ENCODE measurements at places on chromosomes 1 and 21.

GRCh38 chr21:33229099-33229783 is 497 bp upstream of the IFNAR2 start:
- DNase-seq: no peak

DNA sequence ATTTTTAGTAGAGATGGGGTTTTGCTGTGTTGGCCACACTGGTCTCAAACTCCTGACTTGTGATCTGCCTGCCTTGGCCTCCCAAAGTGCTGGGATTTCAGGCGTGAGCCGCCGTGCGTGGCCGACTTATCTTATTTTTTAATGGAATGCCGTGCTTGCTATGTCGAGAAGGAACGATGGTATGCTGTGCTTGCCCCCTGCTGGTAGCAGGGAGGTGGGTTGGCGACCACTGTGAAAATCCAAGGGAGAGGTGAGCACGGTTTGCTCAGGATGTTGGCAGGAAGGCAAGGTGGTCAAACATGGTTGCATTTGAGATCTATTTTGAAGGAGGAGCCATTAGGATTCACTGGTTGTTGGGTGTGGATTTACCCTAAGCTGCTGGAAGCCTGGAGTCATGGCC is 45.8 kb upstream of the RCC2 start:
- no peak for DNase-seq

DNA sequence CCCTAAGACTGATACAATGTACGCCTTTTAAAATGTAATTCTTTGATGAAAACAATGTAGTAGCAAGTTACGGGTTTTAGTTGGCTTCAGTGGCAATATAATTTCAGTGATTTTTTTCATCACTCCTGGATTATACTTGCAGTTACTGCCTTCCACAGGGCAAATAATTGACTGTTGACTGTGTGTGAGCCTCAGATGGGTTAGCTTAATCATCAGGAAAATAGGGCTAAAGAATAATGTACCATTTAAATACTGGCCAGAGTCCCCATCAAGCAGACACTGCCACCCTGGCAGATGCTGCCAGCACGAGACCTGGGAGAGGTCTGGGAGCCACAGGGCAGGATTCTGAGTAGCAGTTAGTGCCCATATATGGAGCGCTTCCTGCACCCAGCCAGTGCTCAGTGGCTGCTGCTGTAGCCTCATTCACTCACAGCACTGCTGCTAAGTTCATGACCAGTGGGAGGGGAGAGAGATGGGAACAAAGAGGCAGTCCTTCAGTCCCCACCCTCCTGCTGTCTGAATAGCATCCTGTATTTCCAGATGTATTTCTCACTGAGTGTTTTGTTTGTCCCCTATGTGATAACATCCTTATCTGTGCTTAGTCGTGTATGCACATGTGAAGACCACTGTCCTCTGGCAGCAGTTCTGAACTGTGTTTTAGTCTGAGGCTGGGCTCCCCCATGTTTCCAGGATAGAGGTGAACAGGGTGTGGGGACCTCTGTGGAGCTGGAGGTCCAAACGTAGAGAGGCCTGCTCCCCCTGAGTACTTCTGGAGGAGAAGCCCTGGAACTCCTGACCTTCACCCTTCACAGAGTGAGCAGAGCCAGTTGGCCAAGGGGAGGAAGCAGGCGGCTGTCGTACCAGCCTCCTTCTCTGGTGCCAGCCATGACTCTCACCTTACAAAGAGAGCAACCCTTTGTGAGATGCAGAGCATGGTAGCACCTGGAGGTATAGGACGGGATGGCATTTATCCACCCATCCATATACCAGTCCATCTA is 80.4 kb downstream of the ADARB1 start:
- no peak for DNase-seq

- DNase-seq: no peak
Measured at GRCh38 chr1:102097451-102097850, 100.7 kb upstream of the OLFM3 start.

GRCh38 chr1:1264026-1264425 is 9.6 kb downstream of the UBE2J2 start:
- no peak for DNase-seq

GRCh38 chr1:116161877-116162390 is 50.7 kb downstream of the MAB21L3 start:
- DNase-seq: no peak

DNA sequence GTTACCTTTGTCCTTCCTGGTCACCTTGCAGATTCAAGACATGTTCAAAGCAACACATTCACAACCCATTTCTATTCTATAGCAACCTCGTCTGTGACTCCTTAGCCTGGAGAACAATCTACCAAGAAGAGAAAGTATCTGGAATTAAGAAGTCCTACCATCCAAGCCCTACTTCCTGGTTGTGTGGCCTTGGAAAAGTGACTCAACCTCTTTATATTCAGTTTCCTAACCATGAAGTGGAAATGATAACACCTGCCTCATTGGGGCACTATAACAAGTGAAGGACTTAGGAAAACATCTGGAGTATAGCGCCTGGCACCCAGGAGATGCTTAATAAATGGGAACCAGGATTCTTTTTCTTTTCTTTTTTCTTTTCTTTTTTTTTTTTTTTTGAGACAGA is 36.5 kb upstream of the SRRM1 start:
- no peak for DNase-seq

DNA sequence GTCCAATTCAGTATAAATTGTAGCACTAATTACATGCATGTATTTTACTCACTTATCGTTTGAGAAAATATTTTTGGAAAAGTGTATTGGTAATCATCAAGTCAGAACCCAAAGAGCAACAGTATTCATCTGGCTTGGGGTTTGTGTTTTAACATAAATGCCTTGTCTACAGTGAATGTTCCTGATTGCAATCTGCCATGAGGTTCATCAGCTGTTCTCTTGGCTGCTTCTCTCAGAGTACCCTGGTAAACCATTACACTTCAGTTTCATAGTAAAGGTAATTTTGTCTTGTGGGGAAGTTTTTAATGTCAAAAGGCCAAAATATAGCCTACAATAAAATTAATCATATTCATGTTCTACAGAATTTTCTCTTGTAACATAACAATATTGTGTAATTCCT is 150.3 kb downstream of the IFI44 start:
- no peak for DNase-seq

DNA sequence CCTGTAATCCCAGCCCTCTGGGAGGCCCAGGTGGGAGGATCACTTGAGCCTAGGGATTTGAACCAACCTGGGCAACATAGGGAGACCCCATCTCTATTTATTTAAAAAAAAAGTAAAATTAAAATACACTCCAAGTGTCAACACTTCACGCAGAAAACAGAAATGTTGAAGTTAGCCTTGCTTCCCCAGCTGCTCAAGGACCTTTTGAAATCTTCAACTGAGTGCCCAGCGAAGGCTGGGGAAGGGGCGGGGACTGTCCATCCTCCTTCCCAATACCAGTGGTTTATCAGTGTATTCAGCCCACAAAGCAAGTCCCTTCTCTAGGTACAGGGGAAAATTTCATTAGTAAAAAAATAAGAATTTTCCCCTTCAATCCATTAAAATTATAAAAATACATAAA is 2.2 kb upstream of the DNAJC28 start:
- DNase-seq: no peak

- no peak for DNase-seq
Measured at GRCh38 chr1:16117936-16118335, 37.9 kb downstream of the EPHA2 start.

- DNase-seq: no peak
Measured at GRCh38 chr1:117339866-117340700, 27.2 kb upstream of the MAN1A2 start.

DNA sequence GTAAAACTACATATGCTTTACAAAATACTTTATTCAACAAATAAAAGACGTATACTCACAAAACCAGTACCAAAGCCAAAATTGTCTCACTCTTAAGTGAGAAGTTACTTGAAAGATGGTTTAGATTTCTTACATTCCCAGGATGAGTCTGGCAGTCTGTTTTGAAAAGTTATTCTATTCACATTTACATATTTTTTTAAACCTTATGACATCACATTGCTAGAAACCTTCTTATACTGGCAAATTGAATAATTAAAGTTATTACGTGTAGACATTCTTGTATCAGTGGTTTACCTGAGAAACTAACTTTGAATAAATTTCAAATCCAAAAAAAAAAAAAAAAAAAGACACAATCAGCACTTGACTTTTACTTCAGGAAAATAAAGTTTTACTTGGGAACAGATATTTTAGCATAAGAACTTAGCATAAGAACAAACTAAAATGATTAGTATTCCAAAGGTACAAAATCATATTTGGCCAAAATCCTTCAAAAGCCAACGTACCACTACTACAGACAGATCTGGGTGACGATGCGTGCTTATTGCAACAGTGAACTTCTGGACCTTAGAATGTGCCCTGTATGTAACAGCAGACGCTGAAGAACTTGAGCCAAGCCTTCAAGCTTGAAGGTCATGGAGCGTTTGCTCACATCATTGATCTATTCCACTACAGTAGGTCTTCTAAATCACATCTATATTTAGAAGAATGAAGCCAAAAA is 2.5 kb downstream of the CDC42BPA start:
- DNase-seq: no peak

DNA sequence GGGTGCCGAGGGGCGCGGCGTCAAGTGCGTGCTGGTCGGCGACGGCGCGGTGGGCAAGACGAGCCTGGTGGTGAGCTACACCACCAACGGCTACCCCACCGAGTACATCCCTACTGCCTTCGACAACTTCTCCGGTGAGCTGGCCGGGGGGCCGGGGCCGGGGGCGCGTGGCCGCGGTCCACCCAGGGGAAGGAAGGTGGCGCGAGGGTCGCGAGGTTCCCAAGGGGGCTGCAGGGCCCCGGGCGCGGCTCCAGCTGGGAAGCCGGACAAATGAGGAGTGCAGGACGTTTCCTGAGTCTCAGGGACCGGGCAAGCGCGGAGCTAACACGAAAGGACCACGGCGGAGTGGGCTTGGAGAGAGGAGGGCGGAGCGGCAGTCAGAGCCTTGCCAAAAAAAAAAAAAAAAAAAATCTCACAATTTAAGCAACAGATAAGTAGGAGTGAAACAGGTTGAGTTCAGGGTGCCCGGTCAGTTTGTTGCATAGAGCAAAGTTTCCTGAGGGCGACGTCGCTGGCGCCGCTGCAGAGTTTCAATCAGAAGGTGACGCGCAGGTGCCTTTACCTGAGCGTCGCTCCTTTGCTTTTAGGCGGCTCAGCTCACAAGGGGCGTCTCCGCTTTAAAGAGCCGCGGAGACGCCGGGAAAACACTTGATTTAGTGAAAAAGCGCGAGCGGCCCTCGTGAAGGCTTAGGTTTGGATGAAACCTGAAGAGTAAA is 750 bp downstream of the RHOU start:
- DNase-seq: no peak

GRCh38 chr1:198655459-198656121 is 16.8 kb downstream of the PTPRC start:
- no peak for DNase-seq

DNA sequence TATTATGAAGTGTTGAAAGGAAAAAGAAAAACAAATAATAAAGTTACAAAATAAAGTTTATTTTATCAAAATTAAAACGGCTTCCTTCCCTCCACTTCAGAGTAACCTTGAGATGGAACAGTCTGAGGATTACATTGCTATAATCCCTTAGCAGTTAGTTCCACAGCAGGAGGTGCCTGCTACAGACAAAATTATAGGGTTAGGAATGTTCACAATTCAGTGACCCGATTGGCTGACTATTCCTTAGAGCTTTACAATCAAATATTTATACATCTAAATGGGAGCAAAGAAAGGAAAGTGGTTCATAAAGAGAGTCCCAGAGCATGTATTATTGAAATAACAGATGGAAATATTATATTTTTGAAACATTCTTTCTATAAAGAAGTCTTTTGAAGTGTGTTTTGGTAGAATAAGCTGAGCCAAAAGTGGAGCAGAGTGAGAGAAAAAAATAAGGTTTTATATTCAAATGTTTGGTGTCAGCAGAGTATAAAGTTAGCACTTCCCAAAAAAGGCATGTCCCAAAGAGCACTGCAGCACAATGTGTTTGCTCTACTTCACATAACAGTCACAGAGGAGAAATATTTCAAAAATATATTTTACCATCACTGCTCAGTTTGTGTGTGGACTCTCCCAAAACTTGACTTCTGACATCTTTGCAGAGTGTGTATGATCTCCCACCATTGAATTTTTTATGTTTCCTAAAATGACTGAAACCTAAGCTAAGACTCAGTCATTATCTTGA is 71.4 kb upstream of the GORAB start:
- DNase-seq: no peak

DNA sequence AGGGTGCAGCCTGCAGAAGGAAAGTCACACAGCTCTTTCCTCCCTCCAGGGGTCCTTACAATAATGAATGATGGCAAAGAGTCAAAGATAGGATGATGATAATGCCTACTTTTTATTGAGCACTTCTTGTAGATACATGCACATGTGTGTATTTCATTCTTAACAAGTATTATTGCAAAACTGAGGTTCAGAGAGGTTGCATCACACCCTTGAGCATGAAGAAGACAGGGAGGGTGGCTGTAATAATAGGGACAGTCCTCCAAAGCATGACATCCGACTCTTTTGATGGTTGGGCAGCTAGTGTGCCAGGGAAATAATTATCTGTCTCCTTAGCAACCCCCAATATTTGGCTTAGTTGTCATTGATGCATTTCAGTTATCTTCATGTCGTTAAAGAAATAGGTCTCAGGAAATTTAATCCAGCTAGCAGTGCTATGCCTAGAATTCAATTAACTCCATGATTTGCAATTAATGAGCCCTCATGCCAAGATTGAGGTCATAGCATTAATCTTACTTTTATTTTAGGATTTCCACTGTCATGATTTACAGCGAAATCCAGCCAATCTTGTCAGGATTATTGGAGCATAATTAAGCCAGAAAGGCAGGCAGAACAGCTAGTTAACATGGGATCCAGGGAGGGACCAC is 35.0 kb downstream of the DNAJC6 start:
- DNase-seq: no peak

DNA sequence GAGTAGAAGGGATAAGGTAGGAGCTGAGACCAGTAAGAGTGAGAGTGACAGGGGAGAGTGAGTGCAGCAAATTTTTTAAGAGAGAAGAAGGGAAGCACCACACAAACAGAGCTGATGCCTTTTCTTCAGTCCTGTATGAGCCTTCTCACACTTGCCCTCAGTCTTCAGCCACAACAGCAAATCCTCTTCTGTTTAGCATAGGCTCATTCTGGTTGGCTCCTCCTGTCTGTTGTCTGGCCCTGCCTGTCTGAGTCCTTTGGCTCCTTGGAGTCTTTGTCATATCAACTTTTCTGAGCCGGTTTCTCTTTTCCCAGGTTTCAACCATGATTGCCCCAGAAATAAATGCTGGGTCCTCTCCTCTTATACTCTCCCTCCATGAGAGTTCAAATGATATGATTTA is 12.7 kb upstream of the CASQ1 start:
- no peak for DNase-seq

- DNase-seq: no peak
Measured at GRCh38 chr21:43745772-43746517, 27.0 kb downstream of the PDXK start.

DNA sequence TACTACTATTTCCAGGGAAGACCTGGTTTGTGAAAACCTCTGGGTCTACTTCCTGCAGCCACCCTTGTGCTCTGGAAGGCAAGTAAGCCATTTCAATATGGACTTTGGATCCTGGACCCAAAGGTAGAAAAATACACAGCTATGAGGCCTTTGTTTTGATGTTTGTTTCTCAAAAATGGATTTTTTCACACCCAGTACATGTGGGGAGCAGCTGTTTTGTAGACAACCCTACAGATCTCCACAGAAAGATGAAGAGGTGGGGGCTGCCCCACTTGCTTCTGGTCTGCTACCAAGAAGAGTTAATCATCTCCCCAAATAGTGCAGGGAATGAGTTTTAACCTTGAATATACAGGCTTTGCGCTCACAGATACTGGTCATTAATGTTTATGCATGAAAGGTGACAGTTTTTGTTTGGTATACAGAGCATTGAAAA is 29.2 kb downstream of the ZNF281 start:
- DNase-seq: no peak

Data from GF-D8 (cell line).